ENCODE measurements at places on chromosomes 16 and 17.

- no peak for DNase-seq
These were observed 54.8 kb downstream of the RMI2 start for GRCh38 chr16:11400076-11400475.

- no peak for DNase-seq
These were observed 15.8 kb upstream of the RBBP6 start for GRCh38 chr16:24523569-24523968.

GRCh38 chr16:29926711-29927052 lies 656 bp upstream of the KCTD13 start:
- DNase-seq, result no peak

DNA sequence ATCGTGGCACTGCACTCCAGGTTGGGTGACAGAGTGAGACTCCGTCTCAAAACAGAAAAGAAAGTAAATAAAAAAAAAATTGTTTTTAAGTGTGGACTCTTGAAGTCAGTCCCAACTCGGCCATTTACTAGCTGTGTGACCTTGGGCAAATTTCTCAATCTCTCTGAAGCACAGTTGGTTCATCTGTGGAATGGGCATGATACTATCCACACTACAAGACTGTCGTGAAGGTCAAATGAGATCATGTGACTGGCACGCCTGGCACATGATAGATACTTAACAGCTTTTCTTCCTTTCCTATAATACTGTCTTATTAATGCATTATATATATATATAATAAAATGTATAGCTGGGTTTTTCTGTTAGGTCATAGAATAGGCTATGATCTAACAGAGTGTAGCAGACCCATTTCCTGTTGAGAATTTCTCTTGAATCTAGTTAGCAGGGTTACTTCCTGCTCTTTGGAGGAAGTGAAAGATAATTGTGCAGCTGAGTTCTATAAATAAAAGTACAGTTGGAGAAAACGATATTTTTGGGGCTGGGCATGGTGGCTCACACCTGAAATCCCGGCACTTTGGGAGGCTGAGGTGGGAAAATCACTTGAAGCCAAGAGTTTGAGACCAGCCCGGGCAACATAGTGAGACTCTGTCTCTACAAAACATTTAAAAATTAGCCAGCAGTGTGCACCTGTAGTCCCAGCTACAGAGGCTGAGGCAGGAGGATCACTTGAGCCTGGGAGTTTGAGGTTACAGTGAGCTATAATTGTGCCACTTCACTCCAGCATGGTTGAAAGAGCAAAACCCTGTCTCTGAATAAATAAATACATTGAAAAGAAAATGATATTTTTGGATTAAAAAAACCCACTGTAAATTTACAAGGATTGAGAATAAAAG lies 7.3 kb downstream of the MILR1 start:
- no peak for DNase-seq

GRCh38 chr17:72382971-72383722 lies 262.3 kb downstream of the SOX9 start:
- DNase-seq, result no peak

DNA sequence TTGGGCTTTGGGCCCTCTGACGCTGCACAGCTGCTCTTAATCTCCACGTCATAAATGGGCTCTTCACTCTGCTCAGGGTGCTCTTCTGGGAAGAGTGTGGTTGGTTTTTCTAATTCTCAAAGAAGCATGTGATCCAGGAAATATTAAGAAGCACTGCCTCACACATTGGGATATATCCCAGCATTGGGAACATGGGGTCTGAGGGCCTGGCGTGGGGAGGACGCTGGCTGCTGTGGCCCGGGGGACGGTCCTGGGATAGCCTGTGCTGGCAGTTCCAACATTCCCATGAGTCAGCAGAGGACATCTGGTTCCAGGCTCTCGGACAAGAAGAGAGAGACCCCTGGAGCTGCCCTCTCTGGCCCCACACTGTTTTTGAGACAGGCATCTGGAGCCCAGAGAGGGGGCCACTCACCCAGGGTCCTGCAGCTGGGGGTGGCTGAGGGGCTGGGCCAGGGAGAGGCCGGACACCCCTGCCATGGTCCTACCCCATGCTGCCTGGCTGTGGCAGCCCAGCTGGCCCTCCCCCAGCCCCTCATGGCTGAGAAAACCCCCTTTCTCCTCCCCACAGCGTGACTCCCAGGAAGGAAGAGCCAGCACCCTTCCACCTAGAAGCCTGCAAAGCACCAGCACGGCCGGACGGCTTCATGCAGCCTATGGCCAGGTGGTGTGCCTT lies 58.8 kb downstream of the NT5M start:
- no peak for DNase-seq

GRCh38 chr16:55154956-55155355 lies 169.0 kb upstream of the IRX6 start:
- no peak for DNase-seq

Measured in stimulated activated CD8-positive, alpha-beta memory T cell treated with anti-CD3 and anti-CD28 coated beads, Interleukin-4, amount 100 ng/mL, for 24 hours (primary cell).